ENCODE measurements at places on chromosomes 4 and X. TPM values are rescaled to one million over a fixed set of nuclear protein-coding genes. Genes with fewer than 3 reads are reported as not detected.

The TMEM165 gene
- polyA plus RNA-seq: 54.3 TPM

The NXF2 gene
- polyA plus RNA-seq: not detected

The SSX3 gene
- polyA plus RNA-seq: not detected

The ASMT gene
- polyA plus RNA-seq: 3.9 TPM

The FGF13 gene
- polyA plus RNA-seq: 2.3 TPM

The ARHGAP36 gene
- not detected for polyA plus RNA-seq

The BEND2 gene
- 0.10 TPM for polyA plus RNA-seq

The FDCSP gene
- 1,396 TPM for polyA plus RNA-seq

The BEX3 gene
- 35.3 TPM for polyA plus RNA-seq

GRCh38 chr4:156326246-156326645, 372.6 kb upstream of the CTSO start:
- H3K36me3 ChIP-seq: no peaks in the 10 kb centered on the region
- H3K4me1 ChIP-seq: no peaks in the 10 kb centered on the region
- no peak overlapping the region for H3K4me3 ChIP-seq
- H3K27ac ChIP-seq: no peak overlapping the region
- H3K27me3 ChIP-seq: no peaks in the 10 kb centered on the region

- no peaks in the 10 kb centered on the region for H3K36me3 ChIP-seq
- H3K4me3 ChIP-seq: no peak overlapping the region
- no peaks in the 10 kb centered on the region for H3K27me3 ChIP-seq
These were observed 580.1 kb downstream of the RAPGEF2 start for GRCh38 chr4:159682996-159683395.

DNA sequence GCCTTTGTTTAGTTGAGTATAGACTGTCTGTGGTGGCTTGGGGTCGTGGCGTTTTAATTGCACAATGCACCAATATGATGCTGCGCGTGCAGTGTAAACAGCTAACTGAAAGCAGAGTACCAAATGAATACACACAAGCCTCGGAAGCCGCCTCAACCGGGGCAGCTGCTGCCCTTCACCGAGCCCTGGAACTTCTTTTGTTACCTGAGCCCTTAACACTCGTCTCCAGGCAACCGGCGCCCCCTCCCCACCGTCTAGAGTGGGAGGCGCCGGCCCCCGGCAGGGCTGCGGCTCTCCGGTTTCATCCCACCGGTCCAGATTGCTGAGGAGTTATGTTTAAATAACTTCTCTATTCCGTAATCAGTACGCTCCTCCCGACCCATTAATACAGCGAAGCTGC, 173.2 kb upstream of the TBL1X start:
- no peaks in the 10 kb centered on the region for H3K36me3 ChIP-seq
- DNase-seq: no peak
- no peak overlapping the region for H3K4me3 ChIP-seq
- H3K27me3 ChIP-seq: peaks cover 12% of the 10 kb centered on the region
- H3K4me1 ChIP-seq: no peaks in the 10 kb centered on the region

DNA sequence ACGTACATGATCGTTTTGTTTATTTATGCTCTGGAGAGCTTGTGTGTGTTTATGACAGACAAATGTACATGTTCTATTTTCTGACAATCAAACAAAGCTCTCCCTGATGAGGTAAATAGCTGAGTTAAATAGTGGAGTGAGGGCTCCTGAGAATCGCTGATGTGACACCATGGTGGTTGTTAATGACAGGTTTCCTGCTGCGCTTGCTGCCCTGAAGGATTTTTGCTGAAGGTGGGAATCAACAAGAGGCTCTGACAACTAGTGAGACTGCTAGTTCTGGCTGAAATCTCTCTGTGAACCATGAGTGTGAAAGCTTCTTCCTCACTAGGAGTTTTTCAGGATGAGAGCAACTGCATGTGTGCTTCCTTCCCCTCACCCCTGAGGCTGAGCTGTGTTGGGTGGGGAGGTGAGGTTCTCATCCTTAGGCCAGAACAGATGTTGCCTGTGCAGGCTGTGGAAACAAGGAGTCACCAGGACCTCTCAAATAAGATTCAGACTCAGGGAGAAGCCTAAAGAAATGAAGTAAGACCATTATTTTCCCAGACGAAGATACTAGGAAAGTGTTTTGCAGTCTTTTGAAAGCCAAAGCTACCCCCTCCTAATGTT, 173.4 kb upstream of the JADE1 start:
- H3K27me3 ChIP-seq: no peaks in the 10 kb centered on the region
- no peaks in the 10 kb centered on the region for H3K4me1 ChIP-seq
- H3K36me3 ChIP-seq: no peaks in the 10 kb centered on the region
- H3K27ac ChIP-seq: no peak overlapping the region

GRCh38 chrX:30302956-30303355, 6.2 kb downstream of the NR0B1 start:
- no peaks in the 10 kb centered on the region for H3K4me1 ChIP-seq
- H3K4me3 ChIP-seq: no peak overlapping the region
- no peaks in the 10 kb centered on the region for H3K36me3 ChIP-seq
- H3K27me3 ChIP-seq: no peaks in the 10 kb centered on the region
- no peak for DNase-seq

- DNase-seq: no peak
- H3K4me3 ChIP-seq: no peak overlapping the region
- no peaks in the 10 kb centered on the region for H3K27me3 ChIP-seq
- no peaks in the 10 kb centered on the region for H3K36me3 ChIP-seq
These were observed 181.7 kb downstream of the GBA3 start for GRCh38 chr4:22874334-22874912.

GRCh38 chrX:31796624-31797023, 724.8 kb upstream of the FTHL17 start:
- no peak overlapping the region for H3K27ac ChIP-seq
- no peak overlapping the region for H3K4me3 ChIP-seq
- H3K36me3 ChIP-seq: no peaks in the 10 kb centered on the region
- H3K27me3 ChIP-seq: no peaks in the 10 kb centered on the region
- H3K4me1 ChIP-seq: no peaks in the 10 kb centered on the region

- no peaks in the 10 kb centered on the region for H3K4me1 ChIP-seq
- no peaks in the 10 kb centered on the region for H3K27me3 ChIP-seq
- no peak overlapping the region for H3K4me3 ChIP-seq
- no peak overlapping the region for H3K27ac ChIP-seq
These were observed 69.6 kb upstream of the PCDH18 start for GRCh38 chr4:137601934-137602333.

- H3K36me3 ChIP-seq: no peaks in the 10 kb centered on the region
- H3K4me3 ChIP-seq: no peak overlapping the region
- peaks cover 5% of the 10 kb centered on the region for H3K27me3 ChIP-seq
- no peaks in the 10 kb centered on the region for H3K4me1 ChIP-seq
These were observed 41.0 kb downstream of the BEX3 start for GRCh38 chrX:103417370-103417769.

DNA sequence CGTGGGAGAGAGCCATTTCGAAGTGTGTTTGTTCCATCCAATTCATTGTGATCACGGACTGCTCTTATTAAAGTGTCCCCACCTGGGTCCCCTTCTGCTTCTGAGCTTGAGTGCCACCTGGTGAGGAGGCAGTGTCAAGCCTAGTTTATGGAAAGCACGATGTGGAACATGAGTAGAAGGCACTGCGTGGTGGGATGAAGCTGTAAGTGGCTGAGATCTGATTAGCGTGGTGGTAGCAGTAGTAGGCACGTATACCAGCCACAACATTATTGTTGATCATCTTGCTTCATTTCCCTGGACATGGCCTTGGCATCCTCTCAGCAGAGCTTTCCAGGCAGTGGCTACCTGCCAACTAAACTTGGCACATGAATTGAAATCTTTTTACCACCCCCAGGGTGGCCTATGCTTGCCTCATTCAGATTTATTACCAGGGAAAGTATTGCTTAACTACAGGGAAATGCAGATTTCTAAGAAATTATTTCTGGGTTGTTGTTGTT, 46.4 kb downstream of the GPAT3 start:
- no peaks in the 10 kb centered on the region for H3K36me3 ChIP-seq
- H3K27ac ChIP-seq: peak overlapping the region; percentile 71
- H3K4me1 ChIP-seq: peaks cover 16% of the 10 kb centered on the region
- no peaks in the 10 kb centered on the region for H3K27me3 ChIP-seq
- DNase-seq: no peak

- H3K4me1 ChIP-seq: no peaks in the 10 kb centered on the region
- no peaks in the 10 kb centered on the region for H3K27me3 ChIP-seq
- H3K4me3 ChIP-seq: no peak overlapping the region
- no peaks in the 10 kb centered on the region for H3K36me3 ChIP-seq
- H3K27ac ChIP-seq: peak overlapping the region; percentile 49
- no peak for DNase-seq
These were observed 159.6 kb upstream of the ANK2 start for GRCh38 chr4:112889619-112890527.

GRCh38 chr4:112296949-112297880, at the start of gene ALPK1:
Gene ALPK1, plus strand, starts transcription at chr4:112297369.
- H3K4me1 ChIP-seq: peaks cover 34% of the 10 kb centered on the region
- peak within 1 kb of the TSS; percentile 88 for H3K27ac ChIP-seq
- no peaks in the 10 kb centered on the region for H3K36me3 ChIP-seq
- H3K4me3 ChIP-seq: peak within 1 kb of the TSS; percentile 67
- no peak for DNase-seq
- no peaks in the 10 kb centered on the region for H3K27me3 ChIP-seq

Data from spleen (tissue), 13 donors.